EH (cell line): ENCODE measurements at places on chromosomes 1 and 21.

DNA sequence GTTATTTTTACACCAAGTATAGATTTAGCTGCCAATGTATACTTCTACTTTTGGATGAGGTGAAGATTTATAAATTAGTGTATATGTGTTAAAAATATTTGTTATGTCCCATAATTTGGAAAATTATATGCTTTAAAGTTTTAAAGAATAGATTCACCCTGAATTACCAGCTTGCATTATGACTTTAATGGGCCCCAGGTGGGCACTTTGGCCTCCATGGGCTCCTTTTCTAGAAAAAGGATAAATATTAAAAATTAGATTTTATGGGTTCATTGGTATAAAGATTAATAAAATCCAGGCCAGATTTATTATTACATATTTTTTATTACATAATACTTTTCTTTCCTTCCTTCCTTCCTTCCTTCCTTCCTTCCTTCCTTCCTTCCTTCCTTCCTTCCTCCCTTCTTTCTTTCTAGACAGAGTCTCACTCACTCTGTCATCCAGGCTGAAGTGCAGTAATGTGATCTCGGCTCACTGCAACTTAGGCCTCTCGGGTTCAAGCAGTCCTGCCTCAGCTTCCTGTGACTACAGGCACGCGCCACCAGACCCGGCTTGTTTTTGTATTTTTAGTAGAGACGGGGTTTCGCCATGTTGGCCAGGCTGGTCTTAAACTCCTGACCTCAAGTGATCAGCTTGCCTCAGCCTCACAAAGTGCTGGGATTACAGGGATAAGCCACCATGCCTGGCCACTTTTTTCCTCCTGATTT lies 21.9 kb downstream of the KMO start:
- no peak for DNase-seq

DNA sequence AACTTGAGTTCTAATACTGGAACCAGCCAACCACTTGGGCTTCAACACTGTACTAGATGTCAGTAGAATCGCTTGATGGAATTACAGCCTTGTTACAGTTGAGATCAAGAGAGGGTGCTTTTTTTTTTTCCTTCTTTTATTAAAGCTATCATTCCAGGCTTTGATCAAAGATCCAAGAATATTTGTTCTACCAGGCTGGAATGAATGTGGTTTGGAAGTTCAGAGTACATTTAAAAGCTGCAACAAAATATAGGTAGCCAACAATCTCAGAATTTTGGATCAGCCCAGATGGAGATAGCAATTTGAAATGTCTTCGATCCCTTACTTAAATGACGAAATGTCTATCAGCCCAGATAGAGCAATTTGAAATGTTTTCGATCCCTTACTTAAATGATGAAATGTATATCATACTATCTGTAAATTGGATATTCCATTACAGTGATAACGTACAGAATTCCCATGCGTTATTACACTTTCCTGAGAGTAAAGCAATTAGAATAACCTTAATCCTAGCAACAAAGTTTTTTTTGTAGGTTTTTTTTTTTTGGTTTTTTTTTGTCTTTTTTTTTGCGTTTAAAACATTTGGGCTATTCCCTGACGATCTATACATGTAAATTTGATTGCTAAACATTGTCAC lies 3.6 kb downstream of the ZNF281 start:
- DNase-seq: no peak

GRCh38 chr1:201025571-201026002 lies 2.1 kb upstream of the KIF21B start:
- peak; percentile 88 for DNase-seq

GRCh38 chr21:25983745-25984144 lies 186.8 kb downstream of the APP start:
- DNase-seq: no peak

- peak; percentile 92 for DNase-seq
Measured at GRCh38 chr1:36109041-36109679, 15.9 kb downstream of the COL8A2 start.

GRCh38 chr1:200838676-200839445 lies 33.9 kb upstream of the GPR25 start:
- DNase-seq: peak; percentile 83

- DNase-seq: no peak
Measured at GRCh38 chr21:25396135-25396711, 211.1 kb downstream of the MRPL39 start.
